Activated T-helper 1 cell treated with anti-CD3 and anti-CD28 coated beads, Interleukin-2, amount 50 U/mL, for 16 hours (primary cell): ENCODE measurements at places on chromosomes 3 and 15.

GRCh38 chr3:118108769-118109168, 925.9 kb downstream of the IGSF11 start:
- no peak for DNase-seq

DNA sequence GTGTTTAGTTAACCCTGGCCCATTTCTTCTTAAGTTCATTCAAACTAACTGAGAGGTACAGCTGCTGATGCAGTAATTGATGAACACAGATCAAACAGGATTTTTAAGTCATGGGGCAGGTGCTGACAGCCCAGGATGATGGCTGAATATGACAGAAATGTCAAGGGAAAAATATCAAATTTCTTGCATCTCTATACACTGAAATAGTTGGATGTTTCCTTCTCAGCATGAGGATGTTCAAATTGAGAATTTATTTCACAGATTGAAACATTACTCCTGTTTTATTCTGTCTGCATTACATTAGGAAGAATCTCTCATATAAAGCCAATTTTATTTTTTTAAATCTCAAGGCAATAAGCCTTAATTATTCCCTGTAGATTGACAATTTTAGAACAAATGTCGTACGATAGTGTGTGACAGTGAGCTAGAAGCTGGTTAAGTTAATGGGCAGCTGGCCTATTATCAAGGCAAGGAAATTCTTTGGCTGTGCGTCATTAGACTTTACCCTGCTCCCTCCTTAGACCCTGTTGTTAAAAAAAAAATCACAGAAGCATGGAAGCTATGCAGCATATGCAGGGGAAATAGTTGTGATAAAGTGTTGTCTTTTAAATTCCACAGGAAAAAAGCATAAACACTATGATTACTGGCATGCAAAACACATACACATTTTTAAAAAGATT, 183.8 kb upstream of the KCNMB2 start:
- no peak for DNase-seq

GRCh38 chr3:62574266-62574898, 201.0 kb upstream of the FEZF2 start:
- no peak for DNase-seq

GRCh38 chr3:53585627-53586026, 91.2 kb downstream of the CACNA1D start:
- no peak for DNase-seq

DNA sequence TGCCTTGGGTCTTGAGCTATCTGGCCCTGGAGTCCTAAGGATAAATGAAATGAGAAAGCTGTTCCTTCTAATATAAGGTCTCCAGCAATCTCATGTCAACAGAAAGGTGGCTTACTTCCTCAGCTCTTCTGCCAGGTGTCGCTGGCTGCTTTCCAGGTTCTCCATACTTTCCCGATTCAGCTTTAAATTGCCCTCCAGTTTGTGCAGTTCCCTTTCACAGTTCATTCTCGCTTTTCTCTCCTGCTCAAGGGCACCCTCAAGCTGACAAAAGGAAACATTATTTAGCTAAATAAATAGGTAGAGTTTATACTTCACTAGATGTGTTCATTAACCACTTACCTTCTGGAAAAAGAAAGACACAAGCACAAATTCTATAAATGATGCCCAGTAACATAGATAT, 73.0 kb downstream of the MYH15 start:
- DNase-seq, result no peak

DNA sequence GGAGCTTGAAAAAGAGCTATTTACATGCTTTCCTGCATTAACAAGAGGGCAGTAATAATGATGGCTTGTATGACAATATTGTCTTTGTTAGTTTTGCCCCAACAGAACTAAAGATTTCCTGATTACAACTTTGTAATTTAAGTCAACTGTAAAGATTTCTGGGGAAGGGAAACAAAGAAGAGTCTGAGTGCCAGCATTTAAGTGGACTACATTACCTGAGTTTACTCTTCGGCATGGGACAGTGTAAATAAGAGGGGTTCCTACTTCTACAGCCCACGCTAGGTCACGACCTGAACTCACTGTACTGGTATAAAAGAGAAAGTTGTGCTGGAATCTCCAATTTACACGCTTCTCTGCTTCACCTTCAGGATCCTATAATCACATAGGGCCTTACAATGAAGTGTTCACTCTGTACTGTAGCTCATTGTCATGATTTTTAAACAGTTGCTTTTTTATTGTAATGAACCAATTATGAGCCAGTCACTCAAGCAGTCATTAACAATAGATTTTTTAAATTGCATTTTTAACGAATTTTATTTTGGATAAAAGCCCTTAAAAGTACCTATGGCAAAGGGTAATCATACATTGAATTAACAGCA, 39.6 kb downstream of the DPH6 start:
- no peak for DNase-seq

DNA sequence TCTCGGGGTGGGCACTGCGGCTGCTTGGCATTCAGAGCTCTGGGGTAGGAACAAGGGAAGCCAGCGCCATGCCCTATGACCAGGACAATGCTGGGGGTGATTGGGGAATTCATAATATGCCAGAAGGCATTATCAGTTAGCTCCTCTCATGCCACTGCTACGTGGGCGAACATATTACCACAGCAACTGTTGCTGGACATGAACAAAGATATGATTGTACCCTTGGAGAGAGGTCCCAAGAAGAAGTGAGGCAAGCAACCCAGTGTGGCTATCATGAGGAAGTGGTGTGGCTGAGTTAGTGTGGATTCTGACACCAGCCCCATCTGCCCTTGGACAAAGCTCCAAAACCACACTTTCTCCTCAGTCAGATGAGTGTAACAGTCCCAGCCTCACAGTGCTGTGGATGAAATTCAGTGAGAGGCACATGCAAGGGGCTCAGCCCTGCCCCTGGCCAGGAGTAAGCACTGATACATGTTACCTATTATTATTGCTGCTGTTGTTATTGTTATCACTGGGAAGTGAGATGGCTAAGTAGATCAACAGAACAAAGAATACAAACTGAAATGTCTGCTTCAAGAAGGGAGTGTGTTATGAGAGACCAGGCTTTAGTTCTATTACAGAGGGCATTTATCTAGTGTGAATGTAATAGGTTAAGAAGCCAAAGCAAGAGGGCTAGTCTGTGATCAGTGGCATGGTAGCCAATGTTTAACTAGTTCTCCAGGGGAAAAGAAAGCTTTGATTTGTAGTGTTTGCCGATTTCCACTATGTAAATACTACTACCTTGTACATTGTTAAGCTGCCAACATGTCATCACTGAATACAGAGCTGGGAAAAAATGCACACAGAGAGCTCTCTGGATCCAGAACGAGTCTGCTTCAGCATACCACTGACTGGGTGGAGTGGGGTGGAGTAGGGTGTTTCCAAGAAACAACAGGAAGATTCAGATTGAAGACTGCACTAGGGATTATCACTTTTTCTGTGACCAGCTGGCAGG, 222.3 kb upstream of the EIF1B start:
- DNase-seq, result no peak

GRCh38 chr15:62141643-62142588, 23.2 kb downstream of the C2CD4B start:
- DNase-seq, result no peak

GRCh38 chr15:89669941-89670340, 9.2 kb downstream of the PLIN1 start:
- no peak for DNase-seq

GRCh38 chr3:30597131-30597768, 9.2 kb upstream of the TGFBR2 start:
- no peak for DNase-seq

GRCh38 chr3:57820479-57820878, 64.4 kb downstream of the SLMAP start:
- no peak for DNase-seq

DNA sequence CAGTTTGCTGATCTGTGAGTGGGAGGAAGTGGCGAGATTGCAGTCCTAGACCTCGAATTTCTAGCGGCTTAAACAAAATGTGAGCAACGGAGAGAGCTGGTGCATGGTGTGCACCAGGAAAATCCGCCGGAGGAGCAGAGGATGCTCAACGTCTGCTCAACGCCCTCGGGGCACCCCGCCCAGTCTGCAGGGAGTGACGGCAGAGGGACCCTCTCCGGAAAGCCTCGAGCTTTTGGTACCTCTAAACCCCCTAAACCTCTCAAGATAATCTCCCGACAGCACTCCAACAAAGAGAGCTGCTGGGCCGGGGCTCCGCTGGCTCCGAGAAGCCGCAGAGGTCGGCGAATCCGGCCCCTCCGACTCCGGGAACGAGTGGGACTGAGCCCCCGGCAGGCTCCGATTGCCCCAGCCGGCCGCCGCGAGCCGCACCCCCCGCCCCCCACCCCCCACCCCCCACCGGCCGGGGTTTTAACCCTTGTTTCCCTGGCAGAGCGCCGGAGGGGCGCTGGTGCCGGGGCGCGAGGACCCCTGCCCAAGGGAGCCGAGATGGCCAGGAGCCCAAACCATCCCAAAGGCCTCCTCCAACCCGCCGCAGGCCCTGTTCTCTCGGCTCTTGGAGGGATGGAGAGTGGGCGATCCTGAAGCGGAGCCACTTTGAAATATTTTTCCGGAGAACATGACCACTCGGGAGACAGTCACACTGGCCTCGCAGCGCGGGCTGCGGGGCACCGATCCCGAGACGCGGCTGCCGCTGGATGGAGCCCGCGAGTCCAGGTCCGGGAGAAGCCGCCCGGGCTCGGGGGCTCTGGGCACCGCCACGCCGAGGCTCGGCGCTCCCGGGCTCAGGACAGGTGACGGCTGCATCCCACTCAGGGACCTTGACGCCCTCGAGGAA, 1.5 kb downstream of the MEGF11 start:
- DNase-seq, result no peak

DNA sequence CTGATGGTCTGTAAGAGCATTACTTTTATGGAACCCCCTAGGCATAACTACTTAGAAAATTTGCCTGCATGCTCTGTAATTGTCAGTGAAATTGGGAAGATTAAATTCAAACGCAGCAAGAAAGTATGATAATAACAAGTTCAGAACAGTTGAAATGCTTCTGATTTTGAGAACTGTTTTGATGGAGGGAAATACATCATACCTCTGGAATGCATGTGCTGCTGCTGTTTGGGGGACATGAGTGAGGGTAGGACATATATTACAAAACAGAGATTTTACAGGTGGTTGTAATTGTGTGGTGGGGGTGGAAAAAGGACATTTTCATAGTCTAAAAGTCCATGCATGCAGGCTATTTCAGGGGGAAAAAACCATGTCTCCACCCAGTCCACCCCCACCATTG, 135.0 kb upstream of the DPH6 start:
- DNase-seq, result no peak

DNA sequence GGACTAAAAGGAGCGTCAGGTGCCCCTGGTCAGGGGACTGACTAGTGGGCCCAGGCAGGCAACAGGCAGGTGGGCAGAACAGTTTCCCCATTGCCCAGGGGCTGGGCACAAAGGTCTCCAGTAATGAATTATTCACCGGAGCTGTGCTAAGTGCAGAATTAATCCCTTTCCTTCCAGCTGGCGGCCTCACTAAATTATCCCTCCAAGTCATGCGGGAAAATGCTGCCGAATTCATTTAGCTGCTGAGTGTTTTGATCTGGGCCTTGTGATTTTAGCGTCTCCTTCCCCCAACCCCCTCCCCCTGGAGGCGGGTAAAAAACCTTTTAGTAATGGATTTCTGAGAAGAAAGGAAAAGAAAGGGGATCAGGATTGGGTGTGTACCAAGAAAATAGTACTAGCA, 47.2 kb downstream of the CCDC33 start:
- DNase-seq, result no peak

- DNase-seq, result no peak
Measured at GRCh38 chr3:126270145-126270811, 86.9 kb downstream of the KLF15 start.

GRCh38 chr3:12046406-12046805, 42.2 kb downstream of the SYN2 start:
- no peak for DNase-seq

DNA sequence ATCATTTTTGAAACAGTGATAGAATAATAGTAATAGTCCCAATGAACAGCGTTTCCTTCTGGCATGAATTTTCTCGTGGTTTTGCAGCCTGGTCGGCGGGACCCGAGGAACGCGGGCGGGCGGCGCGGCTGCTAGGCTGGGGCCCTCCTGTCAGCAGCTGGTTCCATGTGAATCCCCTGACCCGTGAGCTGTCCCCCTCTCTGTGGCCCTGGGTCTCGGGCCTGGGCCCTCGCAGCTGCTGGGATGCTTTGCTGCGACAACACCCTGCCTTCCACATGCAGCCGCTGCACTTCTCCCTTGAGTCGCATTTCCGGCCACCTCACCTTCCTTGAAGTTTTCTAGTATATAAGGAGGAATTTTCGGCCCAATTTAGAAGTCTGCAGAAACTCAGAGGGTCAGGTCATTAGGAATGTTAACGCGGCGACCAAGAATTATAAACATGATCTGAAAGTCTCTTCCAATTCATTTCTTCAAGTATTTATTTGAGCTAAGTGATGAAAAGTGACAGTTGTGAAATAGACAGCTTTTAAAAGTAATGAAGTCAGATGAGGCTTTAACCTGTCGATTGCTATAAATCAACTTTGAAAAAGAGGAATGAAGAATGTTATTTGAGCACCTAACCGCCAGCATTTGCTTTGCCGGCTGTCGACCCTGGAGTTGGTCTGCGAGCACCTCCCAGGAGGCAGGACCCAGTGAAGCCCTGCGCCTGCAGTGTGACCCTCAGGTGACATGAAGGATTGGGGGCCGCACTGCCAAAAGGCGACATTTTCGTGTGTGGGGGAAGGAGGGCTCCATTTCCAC, 27.7 kb downstream of the NR2F2 start:
- no peak for DNase-seq

GRCh38 chr3:18489939-18490338, 64.8 kb upstream of the SATB1 start:
- no peak for DNase-seq

DNA sequence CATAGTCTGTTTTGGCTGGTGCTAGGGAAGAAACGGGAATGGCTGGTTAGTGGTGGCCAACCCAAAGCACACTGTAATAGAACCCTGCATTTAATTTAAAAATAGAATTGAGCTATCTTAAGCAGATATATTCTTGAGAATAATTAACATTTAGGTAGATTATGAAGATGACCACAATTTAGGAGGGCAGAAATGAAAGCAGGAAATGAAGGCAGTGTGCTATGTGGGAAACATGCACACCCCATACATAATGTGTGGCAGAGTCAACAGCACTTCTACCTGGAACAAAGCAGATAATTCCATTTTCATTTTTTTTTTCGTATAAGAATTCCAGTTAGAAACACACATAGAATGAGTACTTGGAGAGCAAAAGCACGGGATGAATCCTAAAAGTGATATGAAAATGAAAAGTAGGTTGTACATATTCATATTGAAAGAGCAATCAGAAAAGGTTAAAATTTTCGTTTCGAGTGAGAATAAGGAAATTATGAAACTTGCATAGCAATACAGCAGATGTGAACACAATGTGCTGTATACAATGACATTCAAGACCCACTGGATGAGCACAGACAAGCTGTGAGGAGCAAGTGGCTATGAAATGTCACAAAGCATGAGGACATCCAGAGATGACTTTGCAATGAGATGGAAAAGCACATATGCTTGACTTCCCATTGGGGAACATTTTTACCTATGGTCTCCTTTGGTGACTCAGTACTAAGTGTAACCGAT, 102.6 kb downstream of the TFG start:
- no peak for DNase-seq
